ENCODE measurements at places on chromosomes 7 and 10.
A peak's percentile ranks its signal among the peaks of the same experiment; 100 is the strongest.

DNA sequence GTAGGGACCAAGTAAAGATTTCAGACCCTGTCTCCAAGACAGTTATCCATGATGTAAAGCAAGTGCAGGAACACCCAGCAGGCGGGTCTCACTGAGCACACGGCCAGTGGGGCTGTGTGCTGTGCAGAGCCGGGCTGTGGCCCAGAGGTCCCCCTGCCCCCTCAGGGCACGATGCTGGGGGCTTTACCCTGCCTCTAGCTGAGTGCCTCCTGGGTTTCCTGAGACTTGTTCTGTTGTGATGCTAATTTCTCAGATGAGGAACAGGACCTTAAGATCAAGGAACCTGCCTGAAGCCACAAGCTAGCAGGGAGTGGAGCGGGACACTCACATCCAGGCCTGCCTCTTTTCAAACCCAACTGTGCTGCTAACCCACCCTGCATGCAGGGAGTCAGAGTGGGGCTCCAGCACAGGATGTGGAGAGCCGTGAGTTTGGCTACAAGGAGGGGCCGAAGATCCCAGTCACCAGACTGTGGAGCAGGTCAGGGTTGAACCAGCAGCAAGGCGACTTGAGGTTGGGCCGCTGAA is 76.1 kb upstream of the LYZL2 start:
- no peak for DNase-seq

- DNase-seq: no peak
These were observed 95.3 kb downstream of the RNF32 start for GRCh38 chr7:156735851-156736250.

- peak; percentile 77 for DNase-seq
These were observed 652.8 kb downstream of the KCNMA1 start for GRCh38 chr10:76984559-76985443.

- no peak for DNase-seq
These were observed 40.5 kb downstream of the PPP1R3C start for GRCh38 chr10:91592266-91592975.

GRCh38 chr10:60896033-60896432 is 48.0 kb downstream of the RHOBTB1 start:
- DNase-seq: no peak

GRCh38 chr7:135180122-135180521 is 9.6 kb upstream of the CYREN start:
- no peak for DNase-seq

DNA sequence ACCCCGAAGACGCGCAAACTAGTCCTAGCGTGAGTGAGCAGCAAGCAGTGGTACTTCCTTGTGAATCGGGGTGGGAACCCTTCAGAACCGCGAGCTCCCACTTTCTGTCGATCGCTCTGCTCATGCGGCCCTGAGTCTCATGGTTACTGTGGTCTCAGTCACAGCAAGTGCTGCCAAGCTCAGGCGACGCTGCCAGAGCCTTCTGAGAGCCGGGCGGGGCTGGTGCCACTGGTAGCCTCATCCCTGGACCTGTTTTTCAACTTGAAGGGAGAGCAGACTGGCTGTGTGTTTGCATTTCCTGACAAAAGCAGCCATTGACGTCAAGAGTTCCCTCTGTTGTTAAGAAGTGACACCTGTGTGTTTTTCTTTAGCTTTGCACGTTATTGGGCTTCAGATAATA is 32.9 kb upstream of the BHLHA15 start:
- DNase-seq: no peak
